ENCODE measurements at places on chromosomes 1 and 21.

DNA sequence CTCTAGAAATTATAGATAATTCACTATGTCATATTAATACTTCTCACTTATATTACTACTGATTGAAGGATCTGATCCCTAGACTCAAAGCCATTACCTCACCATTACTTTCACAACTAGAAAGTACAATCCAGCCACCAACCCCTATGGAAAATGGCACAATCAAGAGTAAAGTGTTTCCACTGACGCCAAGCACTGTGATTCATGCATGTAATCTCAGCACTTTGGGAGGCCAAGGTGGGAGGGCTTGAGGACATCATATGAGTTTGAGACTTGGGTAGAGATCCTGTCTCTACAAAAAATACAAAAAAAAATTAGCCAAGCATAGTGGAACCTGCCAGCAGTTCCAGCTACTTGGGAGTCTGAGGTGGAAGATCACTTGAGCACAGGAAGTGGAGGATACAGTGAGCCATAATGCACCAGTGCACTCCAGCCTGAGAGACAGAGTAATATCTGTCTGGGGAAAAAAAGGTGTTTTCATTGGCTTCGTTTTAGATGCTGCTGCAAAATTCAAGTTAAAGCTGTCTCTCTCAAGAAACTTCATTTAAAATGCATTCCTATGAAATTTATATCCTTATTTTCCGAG lies 126.5 kb downstream of the AKT3 start:
- no peak for DNase-seq

- no peak for DNase-seq
These were observed 27.5 kb upstream of the ANGPTL1 start for GRCh38 chr1:178898401-178898800.

DNA sequence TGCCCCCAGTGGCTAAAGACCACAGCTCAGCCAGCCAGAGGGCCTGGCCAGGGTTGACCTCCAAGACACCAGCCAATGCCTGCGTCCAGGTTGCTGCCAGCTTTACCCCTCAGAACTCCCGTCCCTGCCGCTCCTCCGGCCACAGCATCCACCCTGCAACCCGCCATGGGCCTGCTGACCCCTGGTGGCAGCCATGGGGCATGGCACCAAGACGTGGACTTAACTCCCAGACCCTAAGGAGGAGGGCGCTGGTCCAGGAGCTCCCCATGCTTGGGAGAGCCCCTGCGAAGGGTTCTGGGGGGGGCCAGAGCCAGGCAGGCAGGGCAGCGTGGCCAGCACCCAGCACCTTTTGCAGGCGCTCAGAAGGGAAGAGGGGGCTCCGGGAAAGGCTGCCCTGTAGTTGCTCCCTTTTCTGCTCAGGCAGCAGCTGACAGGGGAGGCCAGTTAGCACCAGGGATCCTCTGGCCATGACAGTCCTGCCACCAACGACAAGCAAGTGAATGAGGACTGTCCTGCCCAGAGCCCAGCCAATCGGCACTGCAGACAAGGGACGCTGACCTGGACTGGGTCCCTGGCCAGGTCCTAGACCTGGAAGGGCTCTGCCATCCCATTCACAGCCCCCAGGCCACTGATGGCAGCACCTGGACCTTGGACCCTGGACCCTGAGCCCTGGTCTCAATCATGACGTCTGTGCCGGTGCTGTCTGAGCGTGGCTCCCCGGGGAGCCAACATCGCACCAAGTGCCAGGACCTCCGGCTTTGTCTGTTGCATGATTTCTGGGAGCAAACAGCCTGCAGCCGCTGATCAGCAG lies 246.2 kb downstream of the NPHP4 start:
- peak; percentile 53 for DNase-seq

GRCh38 chr1:233246965-233247364 lies 48.6 kb downstream of the PCNX2 start:
- no peak for DNase-seq

DNA sequence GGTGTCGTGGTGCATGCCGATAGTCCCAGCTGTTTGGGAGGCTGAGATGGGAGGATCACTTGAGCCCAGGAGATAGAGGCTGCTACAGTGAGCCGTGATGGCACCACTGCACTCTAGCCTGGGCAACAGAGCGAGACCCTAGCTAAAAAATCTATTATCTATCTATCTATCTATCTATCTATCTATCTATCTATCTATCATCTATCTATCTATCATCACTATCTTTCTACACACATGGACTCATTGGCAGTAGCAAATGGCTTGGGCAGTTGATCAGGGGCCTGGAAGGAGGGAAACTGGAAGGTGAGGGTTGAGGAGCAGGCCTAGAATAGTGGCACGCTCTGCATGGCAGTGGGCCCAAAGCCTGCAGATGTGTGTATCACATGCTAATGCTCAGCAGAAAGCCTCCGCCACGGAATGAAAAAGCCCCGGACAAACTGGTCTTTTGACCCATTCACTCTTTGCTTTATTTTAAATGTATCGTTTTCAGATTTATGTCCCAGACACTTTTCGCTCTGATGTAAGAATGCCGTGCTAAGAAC lies 7.3 kb upstream of the HUNK start:
- no peak for DNase-seq

- no peak for DNase-seq
These were observed 24.0 kb upstream of the HYI start for GRCh38 chr1:43477716-43478115.

DNA sequence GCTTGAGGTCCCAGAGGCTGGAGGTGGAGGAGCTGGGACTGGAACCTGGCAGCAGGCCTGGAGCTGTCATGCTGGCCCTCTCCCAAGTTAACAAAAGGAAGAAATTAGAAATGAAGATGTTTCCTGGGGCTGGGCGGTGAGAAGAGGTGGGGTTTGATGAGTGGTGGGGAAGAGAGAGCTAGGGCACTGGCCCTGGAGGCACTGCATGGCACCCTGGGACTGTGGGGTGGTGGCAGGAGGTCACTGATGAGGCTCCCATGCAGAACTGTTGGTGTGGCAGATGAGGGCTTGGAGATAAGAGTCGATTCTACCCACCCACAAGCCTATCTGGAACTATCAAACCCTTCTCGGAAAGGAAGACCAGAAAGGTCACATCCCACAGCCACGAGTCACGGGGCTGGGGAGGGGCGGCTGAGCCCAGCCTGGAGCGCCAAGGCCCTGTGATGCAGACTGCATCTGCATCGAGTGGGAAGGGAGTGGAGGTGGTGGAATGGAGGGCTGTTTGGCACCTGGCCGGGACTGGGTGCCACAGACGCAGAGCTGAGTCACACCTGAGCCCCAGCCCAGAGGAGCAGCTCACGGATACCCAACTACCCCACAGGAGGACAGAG lies 29.4 kb downstream of the MRPL37 start:
- peak; percentile 73 for DNase-seq

GRCh38 chr1:178684542-178685000 lies 40.5 kb upstream of the RALGPS2 start:
- DNase-seq: peak; percentile 88

DNA sequence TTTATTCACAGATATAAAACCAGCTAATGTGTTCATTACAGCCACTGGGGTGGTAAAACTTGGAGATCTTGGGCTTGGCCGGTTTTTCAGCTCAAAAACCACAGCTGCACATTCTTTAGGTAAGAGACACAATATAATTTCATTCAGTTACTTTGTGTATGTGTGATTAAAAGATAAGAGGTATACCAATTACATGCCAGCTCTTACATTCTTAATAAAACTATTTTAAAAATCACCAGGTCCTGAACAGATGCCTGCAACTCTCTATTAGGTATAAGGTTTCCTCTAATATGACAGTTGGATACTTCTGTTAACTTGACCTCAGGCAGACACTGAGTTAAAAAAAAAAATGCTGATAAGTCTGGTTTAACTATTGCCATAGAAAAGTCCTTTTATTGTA lies 122.1 kb downstream of the NEK7 start:
- no peak for DNase-seq

GRCh38 chr1:235495551-235495950 lies 8.7 kb downstream of the B3GALNT2 start:
- DNase-seq: no peak

- DNase-seq: no peak
These were observed 456 bp downstream of the COL8A2 start for GRCh38 chr1:36124404-36125128.

Measured in foreskin fibroblast (primary cell).